Psoas muscle (tissue), 8 donors: ENCODE measurements at places on chromosomes 6 and 20. TPM values are rescaled to one million over a fixed set of nuclear protein-coding genes. Genes with fewer than 3 reads are reported as not detected.

METTL24 gene
- not detected for total RNA-seq

PNPLA1 gene
- not detected for total RNA-seq

GJA1 gene
- total RNA-seq = 13.1 TPM

MUC21 gene
- not detected for total RNA-seq

GRCh38 chr20:35116258-35116657 lies 23.7 kb upstream of the TRPC4AP start:
- H3K27ac ChIP-seq = no peak overlapping the region
- H3K4me3 ChIP-seq = no peak overlapping the region
- no peak for DNase-seq
- H3K27me3 ChIP-seq = no peaks in the 10 kb centered on the region

DNA sequence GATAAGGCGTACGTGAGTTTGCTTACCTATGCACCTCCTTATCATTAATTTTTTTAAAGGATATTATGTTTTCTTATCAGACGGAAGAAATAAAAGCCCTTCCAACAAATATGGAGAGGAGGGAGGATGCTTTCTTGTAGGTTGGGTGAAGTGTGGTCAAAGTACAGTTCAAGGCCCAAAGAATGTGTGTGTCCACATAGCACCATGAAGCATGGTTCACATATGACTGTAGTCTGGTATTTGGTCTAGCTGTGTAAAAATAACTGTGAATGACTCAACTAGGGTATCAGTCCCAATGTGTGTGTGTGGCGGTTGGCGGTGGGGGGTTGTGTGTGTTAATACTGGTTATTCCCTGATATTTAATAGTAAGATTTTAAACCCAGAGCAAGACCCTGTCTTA lies 212.7 kb downstream of the TMEM242 start:
- H3K36me3 ChIP-seq = no peaks in the 10 kb centered on the region
- no peaks in the 10 kb centered on the region for H3K27me3 ChIP-seq
- no peak for DNase-seq
- no peak overlapping the region for H3K4me3 ChIP-seq

- DNase-seq = no peak
- H3K27me3 ChIP-seq = no peaks in the 10 kb centered on the region
- H3K4me3 ChIP-seq = no peak overlapping the region
- no peak overlapping the region for H3K27ac ChIP-seq
Observed at GRCh38 chr20:56839786-56840185, 210.7 kb downstream of the TFAP2C start.

- H3K27ac ChIP-seq = peak overlapping the region; percentile 43
- H3K36me3 ChIP-seq = no peaks in the 10 kb centered on the region
- no peak overlapping the region for H3K4me3 ChIP-seq
- no peak for DNase-seq
- no peaks in the 10 kb centered on the region for H3K27me3 ChIP-seq
Observed at GRCh38 chr20:58647162-58647795, 3.8 kb upstream of the STX16 start.

- no peaks in the 10 kb centered on the region for H3K27me3 ChIP-seq
- DNase-seq = peak; percentile 55
- no peak overlapping the region for H3K4me3 ChIP-seq
Observed at GRCh38 chr6:137641474-137642077, 147.4 kb upstream of the OLIG3 start.

DNA sequence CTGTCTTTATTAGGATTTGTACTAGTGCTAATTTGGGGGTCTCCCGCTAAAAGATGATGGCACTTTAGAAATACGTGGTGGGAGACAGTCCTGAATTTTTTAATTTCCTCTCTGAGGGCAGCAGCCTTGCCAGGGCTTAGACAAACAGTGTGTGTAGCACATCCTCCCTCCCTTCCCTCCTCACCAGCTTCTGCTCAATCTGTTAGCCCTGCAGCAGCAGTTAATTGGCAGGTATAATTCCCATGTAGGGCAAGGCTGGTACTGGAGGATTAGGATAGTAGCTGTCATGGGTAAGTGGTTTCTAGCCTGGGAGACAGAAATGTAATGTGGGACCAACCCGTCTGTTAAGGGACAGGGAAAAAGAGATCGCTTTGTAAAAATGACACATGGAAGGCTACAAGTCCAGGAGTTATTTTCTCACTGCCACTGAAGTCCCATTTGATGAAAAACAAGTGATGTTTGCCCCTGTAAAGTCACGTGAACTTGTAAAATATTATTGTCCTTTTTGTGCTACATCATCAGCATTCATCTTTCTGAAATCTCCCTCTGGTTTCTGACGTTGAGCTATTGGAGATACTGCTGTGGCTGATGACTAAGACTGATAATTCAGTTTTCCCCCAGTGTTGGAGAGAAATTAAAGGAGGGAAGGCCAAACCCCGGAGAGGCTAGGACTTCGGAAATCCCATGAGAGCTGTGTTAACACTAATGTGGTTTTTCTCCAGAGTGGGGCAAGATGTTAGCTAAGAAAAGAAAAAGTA lies 40.6 kb downstream of the CTNNBL1 start:
- no peaks in the 10 kb centered on the region for H3K27me3 ChIP-seq
- peaks cover 27% of the 10 kb centered on the region for H3K36me3 ChIP-seq
